H1 (cell line): ENCODE measurements at places on chromosomes 4 and X. TPM values are rescaled to one million over a fixed set of nuclear protein-coding genes. Genes with fewer than 3 reads are reported as not detected.
A peak's percentile ranks its signal among the peaks of the same experiment; 100 is the strongest.

- no peaks in the 10 kb centered on the region for H3K36me3 ChIP-seq
- H3K27ac ChIP-seq, result no peak overlapping the region
- no peaks in the 10 kb centered on the region for H3K27me3 ChIP-seq
- no peak overlapping the region for H3K4me3 ChIP-seq
Observed at GRCh38 chr4:181213551-181213950, 1029.7 kb upstream of the TENM3 start.

GRCh38 chr4:168558599-168558998, 61.7 kb downstream of the PALLD start:
- DNase-seq, result no peak
- H3K27me3 ChIP-seq, result no peaks in the 10 kb centered on the region
- no peaks in the 10 kb centered on the region; the same call in 1 of the 2 replicates for H3K4me1 ChIP-seq

DNA sequence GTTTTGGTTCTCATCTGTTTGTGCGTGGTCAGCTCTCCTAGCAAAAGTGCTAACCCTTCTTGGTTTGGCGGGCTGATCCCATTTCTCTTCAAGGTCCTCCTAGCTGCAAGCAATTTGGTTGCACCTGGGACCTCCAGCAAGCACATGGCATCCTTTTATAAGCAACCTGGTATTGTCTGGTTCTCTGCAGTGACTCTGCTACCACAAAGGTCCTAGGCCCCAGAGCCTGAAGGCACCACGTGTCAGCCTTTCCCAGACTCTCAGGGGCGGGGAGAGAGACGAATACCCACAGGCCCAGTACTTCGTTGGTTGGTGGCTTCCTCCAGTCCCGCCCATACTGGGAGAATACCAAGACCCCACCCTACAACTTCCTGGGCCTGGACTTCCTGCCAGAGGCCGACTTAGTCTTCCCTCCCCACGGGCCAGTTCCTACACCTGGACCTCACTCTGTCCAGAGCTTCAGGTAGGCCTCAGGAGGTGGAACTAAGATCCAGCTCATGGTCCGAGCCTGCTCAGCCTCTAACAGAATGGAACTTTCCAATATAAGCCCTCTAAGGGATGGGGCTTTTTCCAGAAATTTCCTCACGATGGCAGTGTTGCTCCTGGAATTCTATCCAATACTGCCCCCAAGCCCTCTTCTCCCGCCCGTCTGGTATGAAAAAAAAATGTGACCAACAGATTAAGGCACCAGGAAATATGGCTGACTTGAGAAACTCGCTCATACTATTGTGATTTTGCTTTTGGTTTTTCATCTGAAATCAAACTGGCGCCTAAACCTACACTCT, 192.5 kb upstream of the STK26 start:
- DNase-seq, result peak; percentile 81
- peaks cover 17% of the 10 kb centered on the region for H3K4me1 ChIP-seq

GRCh38 chr4:3085948-3086670, 11.6 kb downstream of the HTT start:
- H3K27me3 ChIP-seq, result no peaks in the 10 kb centered on the region
- H3K36me3 ChIP-seq, result no peaks in the 10 kb centered on the region

RGN gene
- 3.1 and 4.0 TPM in 2 replicates for total RNA-seq

GRCh38 chrX:111262086-111262485, 8.2 kb downstream of the CAPN6 start:
- no peak overlapping the region for H3K4me3 ChIP-seq
- H3K27me3 ChIP-seq, result no peaks in the 10 kb centered on the region
- H3K27ac ChIP-seq, result no peak overlapping the region
- H3K36me3 ChIP-seq, result no peaks in the 10 kb centered on the region
- no peaks in the 10 kb centered on the region for H3K4me1 ChIP-seq
